ENCODE measurements at places on chromosomes 6 and 20.
A peak's percentile ranks its signal among the peaks of the same experiment; 100 is the strongest.

DNA sequence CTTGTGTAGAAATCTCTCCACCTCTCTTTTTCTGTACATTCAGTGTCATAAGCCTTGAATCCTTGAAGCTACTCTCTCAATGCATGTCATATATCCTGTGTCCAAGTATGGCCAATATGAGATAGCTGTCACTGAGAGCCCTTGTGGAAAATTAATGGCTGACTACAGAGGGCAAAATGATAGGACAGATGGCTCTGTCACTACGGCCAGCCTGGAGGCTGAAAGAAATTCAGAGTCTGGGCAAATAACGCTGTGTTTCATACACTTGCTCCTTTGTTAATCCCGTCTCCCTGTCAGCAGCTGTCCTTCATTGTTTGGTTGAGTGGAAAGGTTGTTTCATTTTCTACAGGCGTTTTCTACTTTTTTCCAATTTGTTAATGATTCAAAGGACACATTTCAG lies 70.4 kb upstream of the VGLL2 start:
- no peak for DNase-seq

GRCh38 chr20:51939259-51939585 lies 136.9 kb upstream of the SALL4 start:
- DNase-seq = no peak

DNA sequence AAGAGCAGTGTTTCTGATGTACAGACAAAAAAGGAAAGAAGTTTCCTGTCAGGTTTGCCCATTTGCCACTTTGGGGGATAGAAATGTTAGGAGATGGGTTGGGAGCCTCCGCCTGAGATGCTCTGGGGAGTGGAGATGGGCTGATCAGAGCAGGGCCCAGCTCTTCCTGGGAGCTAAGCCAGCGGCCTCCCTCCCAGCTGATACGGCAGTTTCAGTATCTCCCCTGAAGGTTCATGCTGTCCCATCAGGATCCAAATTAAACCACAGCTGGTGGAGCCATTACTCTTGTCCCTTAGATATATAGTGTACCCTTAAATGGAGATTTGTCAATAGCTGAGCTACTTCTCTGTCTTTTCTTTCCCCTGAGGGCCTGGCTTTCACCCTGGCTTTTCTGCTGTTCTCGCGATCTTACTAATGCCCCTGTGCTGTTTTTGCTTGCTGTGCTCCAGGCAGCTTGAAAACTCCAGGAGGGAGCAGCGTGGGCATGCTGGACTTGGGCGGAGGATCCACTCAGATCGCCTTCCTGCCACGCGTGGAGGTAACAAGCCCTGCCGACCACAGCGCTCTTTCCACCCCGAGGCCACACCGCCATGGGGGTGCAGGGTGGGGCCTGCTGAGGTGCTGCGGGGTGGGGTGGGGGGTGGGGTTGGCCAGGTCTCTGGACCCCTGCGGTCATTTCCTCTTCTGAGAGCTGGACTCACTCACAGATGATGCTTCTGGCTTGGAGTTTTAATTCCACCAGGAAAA lies 20.9 kb downstream of the ENTPD6 start:
- DNase-seq = no peak

DNA sequence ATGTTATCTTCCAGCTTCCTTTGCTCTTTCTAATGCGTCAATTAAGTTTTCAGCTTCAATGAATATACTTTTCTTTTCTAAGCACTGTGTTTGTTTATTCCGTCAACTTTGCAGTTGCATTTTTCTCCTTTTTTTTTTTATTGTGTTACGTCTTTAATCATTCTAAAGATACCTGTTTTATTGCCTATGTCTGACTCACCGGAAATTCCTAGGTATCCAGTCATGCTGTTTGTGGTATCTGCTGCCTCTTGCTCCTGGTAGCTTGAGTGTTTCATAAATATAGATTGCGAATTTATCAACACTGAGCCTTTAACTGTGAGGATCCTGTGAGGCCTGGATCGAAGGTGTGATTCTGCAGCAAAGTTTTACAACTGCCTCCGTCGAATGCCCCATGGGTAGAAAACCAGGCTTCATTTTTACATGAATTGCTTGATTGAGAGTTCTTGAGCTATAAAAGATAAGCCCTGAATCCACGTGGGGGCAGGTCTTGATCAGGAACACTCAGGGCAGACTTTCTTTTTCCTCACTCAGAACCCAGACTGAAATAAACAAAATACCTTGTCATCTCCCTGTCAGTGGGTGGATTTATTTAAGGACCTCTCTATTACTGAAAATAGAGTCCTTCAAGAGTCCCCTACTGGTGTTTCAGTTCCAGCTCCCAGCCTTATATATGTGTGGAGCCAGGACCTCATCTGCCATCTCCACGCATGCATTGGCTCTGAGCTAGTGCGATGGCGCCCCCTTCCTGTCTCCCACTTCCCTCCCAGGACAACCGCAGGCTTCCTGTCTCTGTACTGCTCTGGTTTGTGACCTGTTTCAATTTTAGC lies 60.1 kb upstream of the LRRC1 start:
- peak; percentile 38 for DNase-seq

GRCh38 chr6:31730631-31731086 lies 1.6 kb upstream of the DDAH2 start:
- DNase-seq = no peak

Measured in activated naive CD8-positive, alpha-beta T cell treated with anti-CD3 and anti-CD28 coated beads, Interleukin-2, amount 50 U/mL, for 24 hours (primary cell).